ENCODE measurements at places on chromosomes 16 and 17.
A peak's percentile ranks its signal among the peaks of the same experiment; 100 is the strongest.

- DNase-seq = no peak
These were observed 19.4 kb upstream of the ENDOV start for GRCh38 chr17:80395402-80396151.

- no peak for DNase-seq
These were observed 21.0 kb upstream of the MAPK3 start for GRCh38 chr16:30144017-30144416.

DNA sequence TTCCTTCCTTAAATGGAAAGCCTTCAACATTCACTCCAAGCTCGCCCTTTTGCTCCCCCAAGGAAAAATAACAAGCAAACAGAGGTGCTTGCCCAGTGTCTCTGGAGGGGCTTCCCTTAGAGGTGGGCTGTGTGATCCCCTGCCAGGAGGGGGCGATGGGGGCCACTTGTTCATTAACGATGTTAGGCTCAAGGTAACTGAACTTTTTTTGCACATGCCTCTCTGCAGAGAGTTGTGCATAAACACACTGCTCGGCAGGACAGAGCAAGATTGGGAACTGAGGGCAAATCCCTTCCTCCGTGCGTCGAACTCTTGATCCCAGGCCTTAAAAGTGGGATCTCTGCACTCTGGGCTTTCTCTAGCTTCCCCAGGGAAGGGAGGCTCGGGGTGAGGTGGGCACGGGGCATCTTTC lies 15.5 kb upstream of the NAGLU start:
- DNase-seq = peak; percentile 49

GRCh38 chr17:1197781-1198490 lies 18.2 kb upstream of the ABR start:
- peak; percentile 69 for DNase-seq

DNA sequence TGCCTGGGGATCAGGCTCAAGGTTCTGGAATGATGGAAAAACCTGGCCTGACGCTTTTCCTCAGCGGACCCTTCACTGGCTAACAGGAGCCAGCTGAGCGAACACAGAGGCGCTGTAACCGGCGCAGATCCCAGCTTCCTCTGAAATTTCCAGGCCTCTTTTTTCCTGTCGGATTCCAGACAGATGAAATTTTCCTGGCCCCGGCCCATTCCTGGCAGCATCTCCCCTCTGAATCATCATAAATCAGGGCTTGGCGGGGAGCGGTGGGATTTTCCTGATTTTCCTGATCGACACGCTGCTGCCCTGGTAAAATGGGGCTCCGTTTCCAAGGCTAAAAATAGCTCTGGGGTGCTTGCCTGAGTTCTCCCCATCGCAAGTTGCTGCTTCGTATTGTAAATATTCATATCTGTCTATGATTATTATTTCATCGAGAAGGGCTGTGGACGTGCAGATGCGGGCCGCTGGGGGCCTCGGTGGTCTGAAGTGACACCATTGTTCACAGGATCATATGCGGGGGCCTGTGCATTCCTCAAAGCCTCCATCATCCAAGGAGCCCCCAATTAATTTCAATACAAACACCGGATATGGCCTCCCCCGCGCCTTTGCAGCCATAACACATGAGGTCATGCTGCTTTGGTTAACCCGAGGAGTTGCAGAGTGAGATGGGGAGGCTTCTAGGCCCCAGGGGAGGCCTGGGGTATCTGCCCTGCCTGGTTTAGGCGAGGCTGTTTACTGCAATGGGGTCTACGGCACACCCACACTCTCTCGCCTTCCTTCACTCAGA lies 45.8 kb upstream of the ETV4 start:
- DNase-seq = no peak

DNA sequence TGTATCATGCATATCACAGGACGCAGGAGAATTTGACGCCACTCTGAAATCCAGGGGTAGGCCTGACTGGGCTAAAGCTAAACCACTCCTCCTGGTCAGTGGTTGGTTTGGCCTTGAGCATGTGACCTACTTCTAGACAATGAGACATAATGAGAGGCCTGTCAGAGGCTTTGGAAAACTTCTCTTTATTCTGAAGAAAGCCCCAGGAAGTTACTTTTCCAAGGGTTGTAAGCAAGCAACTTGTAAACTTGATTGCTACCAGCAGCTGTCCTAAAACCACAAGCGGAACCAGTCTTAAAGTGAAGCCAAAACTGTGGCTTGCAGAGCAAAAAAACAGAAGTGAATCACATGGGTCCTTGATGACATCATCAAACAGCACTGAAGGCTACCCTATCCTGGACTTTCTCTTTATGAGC lies 138.2 kb upstream of the COX10 start:
- peak; percentile 10 for DNase-seq

- no peak for DNase-seq
These were observed 6.0 kb downstream of the SCN4A start for GRCh38 chr17:63966646-63967264.

GRCh38 chr16:21159281-21159951 lies 942 bp downstream of the LDAF1 start:
- DNase-seq = peak; percentile 11

DNA sequence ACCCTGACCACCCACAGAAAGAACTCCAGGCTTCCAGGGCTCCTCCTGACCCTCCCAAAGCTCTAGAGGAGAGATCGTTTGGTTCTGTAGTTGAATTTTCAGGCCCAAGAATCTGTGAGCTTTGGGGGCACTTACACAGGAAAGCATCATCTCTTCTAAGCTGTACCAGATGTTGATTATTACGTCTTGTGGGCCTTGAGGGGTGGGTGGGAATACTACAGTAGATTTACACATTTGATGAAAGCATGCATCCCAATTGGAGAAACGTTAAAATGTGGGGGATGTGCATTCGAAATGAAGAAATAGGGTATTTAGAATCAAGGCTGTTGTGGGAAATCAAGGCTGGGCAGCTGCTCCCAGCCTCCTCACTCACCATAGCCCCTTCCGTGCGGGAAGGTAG lies 61.9 kb downstream of the MGAT5B start:
- DNase-seq = no peak

GRCh38 chr17:58741121-58741625 lies 14.5 kb upstream of the PPM1E start:
- no peak for DNase-seq

DNA sequence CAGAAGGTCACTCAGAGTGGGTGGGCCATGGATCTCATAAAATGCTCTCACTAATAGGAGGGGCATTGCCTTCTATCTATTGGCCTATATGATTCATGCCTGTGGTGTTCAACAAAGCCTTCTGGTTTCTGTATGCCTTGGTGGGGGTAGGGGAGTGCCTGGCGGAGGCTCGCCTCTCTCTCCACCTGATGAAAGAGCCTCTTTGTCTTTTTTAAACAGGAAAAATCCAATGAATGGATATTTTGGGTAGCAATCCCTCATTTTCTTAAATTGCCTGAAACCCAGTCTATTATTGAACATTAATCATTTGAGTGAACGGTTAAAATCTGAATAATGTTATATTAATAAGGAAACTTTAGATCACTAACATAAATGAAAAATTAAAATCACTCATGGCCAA lies 90.6 kb downstream of the TOX3 start:
- no peak for DNase-seq

GRCh38 chr17:45338996-45339535 lies 22.2 kb upstream of the MAP3K14 start:
- DNase-seq = no peak

- DNase-seq = no peak
These were observed 37.8 kb upstream of the STH start for GRCh38 chr17:45961206-45961605.

GRCh38 chr17:68248891-68249290 lies 1.0 kb downstream of the AMZ2 start:
- DNase-seq = peak; percentile 40

GRCh38 chr17:45299361-45299760 lies 17.5 kb downstream of the MAP3K14 start:
- DNase-seq = no peak

GRCh38 chr16:56347166-56347565 lies 78.2 kb downstream of the AMFR start:
- DNase-seq = no peak

GRCh38 chr16:28820016-28820415 lies 2.8 kb upstream of the ATXN2L start:
- peak; percentile 80 for DNase-seq

GRCh38 chr16:46808997-46809396 lies 22.0 kb downstream of the C16orf87 start:
- DNase-seq = no peak

GRCh38 chr16:84115919-84116719 lies 623 bp downstream of the MBTPS1 start:
- peak; percentile 88 for DNase-seq

- DNase-seq = peak; percentile 59
These were observed 656 bp upstream of the GEMIN4 start for GRCh38 chr17:752620-753219.

DNA sequence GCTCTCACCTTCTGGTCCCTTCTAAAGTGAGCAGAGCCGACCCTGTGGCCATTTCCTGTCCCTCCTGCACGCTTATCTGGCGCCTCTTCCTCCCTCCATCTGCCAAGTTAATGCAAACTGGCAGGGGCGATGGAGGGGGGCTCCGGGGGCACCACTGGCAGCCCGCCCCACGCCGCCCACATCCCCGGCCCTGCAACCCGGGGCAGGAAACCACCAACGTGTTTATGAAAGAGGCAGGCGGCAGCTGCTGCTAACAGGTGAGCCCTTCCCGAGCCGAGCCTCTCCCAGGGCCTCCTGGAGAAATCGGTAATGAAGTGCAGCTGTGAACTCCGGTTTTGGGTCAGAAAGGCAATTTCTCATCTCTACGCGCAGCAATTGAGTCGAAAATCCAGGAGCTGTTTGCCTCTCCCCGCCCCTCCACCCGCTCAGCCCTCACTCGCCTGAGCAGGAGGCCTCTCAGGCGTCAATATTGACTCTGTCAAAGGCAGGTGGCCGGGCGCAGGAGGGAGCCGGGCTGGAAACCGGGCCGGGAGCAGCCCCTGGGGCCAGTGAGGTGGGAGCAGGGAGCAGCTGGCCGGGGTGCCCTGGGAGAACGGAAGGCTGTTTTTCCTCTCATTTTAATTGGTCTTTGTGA lies 164.4 kb upstream of the GSE1 start:
- DNase-seq = no peak

All from hematopoietic multipotent progenitor cell treated with erythropoietin and hydrocortisone succinate and interleukin-3 and kit ligand, for 8 days (in vitro differentiated cells).